ENCODE measurements at places on chromosomes 6 and 20.
A peak's percentile ranks its signal among the peaks of the same experiment; 100 is the strongest.

GRCh38 chr6:110421749-110422443, 6.5 kb upstream of the DDO start:
- DNase-seq = no peak

- DNase-seq = no peak
Measured at GRCh38 chr6:144908004-144908403, 622.9 kb downstream of the UTRN start.

GRCh38 chr20:20580139-20580538, 132.3 kb downstream of the RALGAPA2 start:
- no peak for DNase-seq

DNA sequence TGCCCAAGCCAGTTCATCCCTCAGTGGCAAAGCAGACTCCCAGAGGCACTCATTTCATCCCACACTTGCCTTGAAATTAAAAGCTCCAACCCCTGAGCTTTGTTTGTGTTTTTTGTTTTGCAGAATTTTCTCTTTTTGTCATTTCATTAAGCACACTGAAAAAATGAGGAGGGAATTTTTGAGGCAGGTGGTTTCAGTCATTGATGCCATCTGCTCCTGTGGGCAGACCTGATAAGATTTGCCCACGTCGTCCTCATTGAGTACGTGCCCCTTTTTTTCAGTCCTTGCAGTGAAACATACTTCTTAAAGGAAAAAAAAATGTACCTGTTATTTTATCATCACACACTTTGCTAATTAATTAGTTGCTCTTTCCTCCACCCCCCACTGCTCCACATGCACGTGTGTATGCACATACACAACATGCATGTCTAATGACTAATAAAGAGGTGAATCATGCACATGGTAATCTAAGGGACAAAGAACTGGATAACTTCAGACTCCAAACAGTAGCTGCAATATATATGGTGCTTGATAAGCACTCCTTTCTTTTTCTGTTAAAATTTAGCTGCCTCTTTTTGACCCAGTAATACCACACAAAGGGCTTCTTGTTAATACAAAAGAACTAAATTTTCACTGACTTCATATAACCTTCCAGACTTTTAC, 102.1 kb upstream of the TMEM181 start:
- DNase-seq = no peak

DNA sequence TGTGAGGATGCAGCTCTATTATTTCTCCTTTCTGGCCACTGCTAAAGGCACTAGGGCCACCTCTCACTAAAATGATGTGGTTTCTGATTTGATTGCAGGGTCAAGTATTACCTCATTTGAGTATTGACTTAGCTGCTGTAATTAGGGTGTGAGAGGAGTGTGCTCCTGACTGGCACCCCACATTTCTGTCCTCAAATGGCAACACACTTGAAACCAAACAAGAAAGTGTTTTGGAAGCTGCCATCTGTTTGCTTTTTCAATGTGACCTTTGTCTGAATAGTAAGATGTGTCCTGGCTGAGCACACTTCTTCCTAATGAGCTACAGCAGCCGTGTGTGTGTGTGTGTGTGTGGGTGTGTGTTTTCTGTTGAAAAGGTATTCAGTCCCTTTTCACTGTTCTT, 62.8 kb upstream of the SCP2D1 start:
- peak; percentile 58 for DNase-seq

- DNase-seq = peak; percentile 31
Measured at GRCh38 chr6:110039981-110040383, 61.9 kb downstream of the GPR6 start.

GRCh38 chr6:51842804-51843378, 244.5 kb downstream of the PKHD1 start:
- DNase-seq = no peak

- no peak for DNase-seq
Measured at GRCh38 chr20:39974966-39975501, 714.0 kb downstream of the MAFB start.

- DNase-seq = no peak
Measured at GRCh38 chr6:137903933-137904821, 37.1 kb downstream of the TNFAIP3 start.

DNA sequence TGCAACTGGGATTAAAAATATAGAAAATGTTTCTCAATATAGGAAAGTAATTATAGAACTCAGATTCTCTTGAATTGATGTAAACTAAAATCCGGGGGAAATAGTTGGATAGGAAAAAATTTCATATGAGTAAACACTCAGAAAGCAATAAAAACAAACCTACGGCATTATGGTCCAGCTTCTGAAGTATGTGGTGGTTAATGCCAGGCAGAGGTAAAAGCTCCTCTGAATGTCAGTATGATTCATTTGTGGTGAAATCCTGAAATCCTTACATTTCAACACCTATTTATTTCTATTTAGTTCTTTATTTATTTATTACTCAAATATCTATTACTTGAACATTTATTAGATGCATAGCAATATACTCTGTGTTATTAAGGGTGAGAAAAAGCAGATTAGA, 145.1 kb downstream of the RIMS1 start:
- no peak for DNase-seq

GRCh38 chr6:142802124-142802523, 142.9 kb downstream of the HIVEP2 start:
- DNase-seq = no peak
